Aorta (tissue), 5 donors: ENCODE measurements at places on chromosomes 1 and 21. TPM values are rescaled to one million over a fixed set of nuclear protein-coding genes. Genes with fewer than 3 reads are reported as not detected.

ZCCHC17 gene
- total RNA-seq = 17.7 TPM

LCE1E gene
- total RNA-seq = not detected

GJB3 gene
- total RNA-seq = 0.21 TPM

SELL gene
- 10.3 TPM for total RNA-seq

FABP3 gene
- total RNA-seq = 82.0 TPM

NOTCH2 gene
- total RNA-seq = 216 TPM

CFHR3 gene
- total RNA-seq = 0.66 TPM

CD1B gene
- total RNA-seq = not detected

ZNF670 gene
- total RNA-seq = 2.9 TPM

NMNAT1 gene
- 5.7 TPM for total RNA-seq

MSTO1 gene
- total RNA-seq = 46.5 TPM

ITLN2 gene
- not detected for total RNA-seq

MARCKSL1 gene
- total RNA-seq = 34.7 TPM

SH3BGR gene
- 35.7 TPM for total RNA-seq

SELE gene
- total RNA-seq = 38.8 TPM

FCRL4 gene
- total RNA-seq = not detected

GATAD2B gene
- total RNA-seq = 67.8 TPM

PTBP2 gene
- 46.3 TPM for total RNA-seq

C4BPA gene
- 0.33 TPM for total RNA-seq
